ENCODE measurements at places on chromosomes 16 and 17.

GRCh38 chr17:50225701-50226240, 24.3 kb upstream of the COL1A1 start:
- DNase-seq, result no peak

DNA sequence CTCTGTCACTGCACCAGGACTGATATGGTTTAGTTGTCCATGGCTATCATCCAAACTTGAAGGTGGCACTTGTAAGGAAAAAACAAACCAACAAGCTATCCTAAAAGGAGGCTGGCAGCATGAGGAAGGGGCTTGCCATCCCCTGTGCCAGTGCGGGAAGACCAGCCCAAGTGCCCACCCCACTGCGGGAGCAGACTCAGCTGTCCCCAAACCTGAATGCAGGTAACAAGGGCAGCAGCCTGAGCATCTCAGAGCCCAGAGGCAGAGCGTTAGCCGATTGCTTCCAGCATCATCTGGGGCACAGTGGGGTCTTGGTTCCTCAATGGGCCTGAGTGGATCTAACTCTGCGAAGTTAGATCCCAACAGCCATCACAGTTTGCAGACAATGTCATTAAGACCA, 29.2 kb upstream of the C16orf78 start:
- no peak for DNase-seq

DNA sequence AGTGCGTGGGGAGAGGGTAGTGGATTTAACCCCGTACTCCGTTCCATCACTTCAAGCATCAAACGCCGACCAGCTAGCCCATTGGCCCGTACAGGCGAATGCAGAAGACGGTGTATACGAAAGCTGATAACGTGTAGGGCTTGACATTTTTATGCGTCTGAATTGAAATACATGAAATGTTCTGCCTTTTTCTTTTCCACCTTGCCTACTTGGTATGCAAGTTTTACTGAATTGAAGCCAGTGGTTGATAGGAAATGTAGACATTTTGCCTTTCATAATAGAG, 834 bp upstream of the STAT3 start:
- DNase-seq, result no peak

DNA sequence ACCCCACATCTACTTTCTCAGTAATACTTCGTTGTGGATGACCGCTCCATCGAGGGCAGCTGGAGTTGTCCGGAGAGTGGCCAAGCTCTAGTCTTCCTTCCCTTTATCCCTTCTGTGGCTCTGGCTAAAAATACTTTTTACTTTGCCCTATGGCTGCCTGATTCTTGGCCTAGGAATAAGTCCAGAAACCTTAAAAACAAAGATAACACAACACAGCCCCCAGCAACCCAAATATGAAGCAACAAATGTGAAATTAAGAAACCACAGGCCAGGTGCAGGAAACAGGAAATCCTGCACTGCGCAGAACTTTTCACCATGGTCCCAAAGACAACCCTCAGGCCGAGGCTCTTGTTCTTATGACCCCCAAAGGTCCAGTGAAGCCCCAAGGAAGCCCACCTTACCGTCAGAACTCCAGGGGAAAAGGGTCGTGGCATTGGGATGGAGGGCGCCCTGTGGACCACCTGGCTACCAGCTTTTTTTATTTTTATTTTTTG, 26.0 kb downstream of the TK2 start:
- DNase-seq, result peak; percentile 60

GRCh38 chr17:16460796-16461605, 31.0 kb downstream of the LRRC75A start:
- no peak for DNase-seq

GRCh38 chr17:57478478-57479250, 222.3 kb downstream of the MSI2 start:
- DNase-seq, result no peak

DNA sequence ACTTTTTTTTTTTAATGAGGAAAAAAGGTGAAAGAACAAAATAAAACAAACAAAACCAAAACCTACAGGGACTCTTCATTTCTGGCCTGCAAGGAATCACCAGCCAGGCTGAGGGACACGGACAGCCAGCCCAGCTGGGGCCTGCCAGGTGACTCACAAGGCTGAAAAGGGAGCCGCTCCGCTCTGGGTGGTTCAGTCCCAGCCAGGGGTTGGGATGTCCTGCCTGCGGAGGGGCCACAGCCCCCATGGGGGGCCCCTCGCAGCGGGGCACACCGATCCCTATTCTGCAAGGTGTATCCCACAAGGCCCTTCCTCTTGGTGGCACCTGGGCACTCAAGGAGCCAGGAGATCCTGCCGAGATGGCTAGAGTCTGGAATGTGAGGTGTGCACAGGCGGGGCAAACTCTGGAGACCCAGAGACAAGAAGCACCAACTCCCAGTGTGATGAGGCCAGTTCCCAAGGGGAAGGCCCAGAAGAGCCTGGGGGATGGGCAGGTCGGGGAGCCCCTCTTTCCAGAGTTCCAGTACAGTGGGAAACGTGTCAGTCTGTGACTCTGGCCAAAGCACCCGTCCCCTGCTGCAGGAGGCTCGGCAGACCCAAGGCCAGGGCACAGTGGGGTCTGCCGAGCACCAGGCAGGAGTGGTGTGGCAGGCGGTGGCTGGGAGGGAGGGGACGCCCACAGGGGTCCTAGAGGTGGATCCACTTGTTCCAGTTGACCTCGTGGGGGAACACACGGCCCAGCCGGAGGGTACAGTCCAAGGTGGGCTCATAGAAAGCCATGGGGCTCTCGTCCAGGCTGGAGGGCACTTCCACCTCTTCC, 58.9 kb downstream of the IL21R start:
- no peak for DNase-seq

- DNase-seq, result no peak
These were observed 14.0 kb downstream of the SALL1 start for GRCh38 chr16:51137097-51137496.

- no peak for DNase-seq
These were observed 118.1 kb downstream of the FTO start for GRCh38 chr16:53821957-53822625.

GRCh38 chr17:40242774-40243173, 23.7 kb downstream of the WIPF2 start:
- no peak for DNase-seq

DNA sequence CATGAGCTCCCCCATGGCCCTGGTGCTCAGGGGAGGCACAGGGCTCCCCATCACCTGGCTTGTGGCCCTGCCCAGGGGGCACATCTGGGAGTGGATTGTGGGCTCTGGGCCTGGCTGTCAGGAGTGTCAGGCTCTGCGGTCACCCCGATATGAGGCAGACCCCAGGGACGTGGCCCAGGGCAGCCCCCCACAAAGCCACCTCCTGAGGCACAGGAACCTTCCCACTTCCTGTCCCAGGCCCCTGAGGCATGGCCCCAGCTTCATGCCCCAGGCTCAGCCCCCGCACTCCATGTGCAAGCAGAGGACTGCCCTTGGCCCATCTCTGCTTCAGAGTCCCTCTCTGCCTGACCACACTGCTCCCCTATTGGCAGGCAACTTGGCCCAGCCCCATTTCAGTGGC, 160.3 kb downstream of the PCTP start:
- DNase-seq, result no peak

DNA sequence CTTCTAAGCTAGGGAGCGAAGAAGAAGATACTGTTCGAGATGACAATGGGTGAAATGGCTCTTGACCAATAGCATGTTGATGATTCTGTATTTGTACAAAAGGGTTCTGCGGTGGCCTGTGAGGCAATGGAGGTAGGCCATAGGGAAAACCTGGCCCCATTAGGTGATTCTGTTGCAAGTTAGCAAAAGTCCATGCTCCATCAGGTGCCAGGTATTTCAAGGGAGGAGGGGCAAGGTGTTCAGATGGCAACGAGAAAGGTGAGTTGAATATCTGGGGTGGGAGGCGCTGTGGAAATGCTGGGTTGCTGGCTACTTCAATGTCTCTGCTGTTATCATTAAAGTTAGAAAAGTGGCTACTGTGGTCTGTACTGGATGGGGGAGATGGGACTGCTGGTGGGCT, 62.8 kb downstream of the CACNG1 start:
- no peak for DNase-seq

GRCh38 chr16:73558219-73558618, 510.3 kb upstream of the ZFHX3 start:
- no peak for DNase-seq

GRCh38 chr16:49108611-49109010, 173.0 kb downstream of the CBLN1 start:
- no peak for DNase-seq

DNA sequence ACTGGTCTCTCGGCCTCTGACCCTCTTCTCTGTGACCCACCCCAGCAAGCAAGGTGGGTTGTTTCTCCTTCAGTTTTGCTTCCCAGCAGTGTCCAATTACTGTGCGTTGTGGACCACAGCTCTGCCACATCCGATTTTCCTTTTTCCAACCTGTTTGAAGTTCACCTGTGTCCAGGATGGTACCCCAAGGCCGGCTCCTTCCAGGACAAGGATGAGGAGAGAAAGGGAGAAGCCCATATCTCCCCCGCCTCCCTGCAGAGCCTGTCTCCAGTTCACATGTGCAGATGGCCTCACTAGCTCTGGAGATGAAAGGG, 13.5 kb downstream of the NMRAL1 start:
- DNase-seq, result no peak

- no peak for DNase-seq
These were observed 247.1 kb downstream of the UTP18 start for GRCh38 chr17:51507444-51507843.

DNA sequence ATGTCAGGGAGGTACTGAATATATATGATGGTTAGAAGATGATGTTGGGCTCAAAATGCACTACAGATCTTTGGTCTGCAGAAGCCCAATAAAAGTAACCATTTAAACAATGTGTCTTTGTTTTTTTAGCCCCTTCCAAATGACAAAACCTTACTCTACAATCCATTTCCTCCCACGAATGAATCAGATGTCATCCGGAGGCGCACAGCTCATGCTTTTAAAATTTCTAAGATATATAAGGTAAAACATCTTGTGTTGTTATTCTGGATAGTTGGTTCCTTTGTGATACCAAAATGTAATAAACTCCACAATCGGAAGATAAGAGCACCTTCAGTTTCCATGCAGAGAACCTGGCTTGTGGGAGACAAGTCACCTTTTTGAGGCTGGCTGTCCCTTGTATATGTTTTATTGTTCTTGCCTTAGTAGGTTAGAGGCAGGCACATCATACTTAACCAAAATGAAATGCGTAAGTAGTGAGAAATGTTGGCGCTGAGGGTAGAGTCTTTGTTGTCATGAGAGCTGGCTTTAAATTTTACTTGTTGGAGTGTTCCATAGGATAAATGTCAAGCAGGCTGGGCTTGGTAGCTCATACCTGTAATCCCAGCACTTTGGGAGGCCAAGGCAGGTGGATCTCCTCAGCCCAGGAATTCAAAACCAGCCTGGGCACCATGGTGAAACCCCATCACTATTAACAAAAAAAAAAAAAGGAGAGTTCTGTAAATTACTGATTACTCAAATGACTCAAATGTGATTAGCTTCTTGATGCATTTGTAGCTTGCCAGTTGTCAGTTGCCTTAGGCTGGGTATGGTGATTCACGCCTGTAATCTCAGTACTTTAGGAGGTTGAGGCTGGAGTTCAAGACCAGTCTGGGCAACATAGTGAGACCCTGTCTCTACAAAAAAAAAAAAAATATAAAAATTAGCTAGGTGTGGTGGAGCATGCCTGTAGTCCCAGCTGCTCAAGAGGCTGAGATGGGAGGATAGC, 19.7 kb upstream of the SNTB2 start:
- no peak for DNase-seq

GRCh38 chr16:4057439-4057877, 58.8 kb downstream of the ADCY9 start:
- no peak for DNase-seq

DNA sequence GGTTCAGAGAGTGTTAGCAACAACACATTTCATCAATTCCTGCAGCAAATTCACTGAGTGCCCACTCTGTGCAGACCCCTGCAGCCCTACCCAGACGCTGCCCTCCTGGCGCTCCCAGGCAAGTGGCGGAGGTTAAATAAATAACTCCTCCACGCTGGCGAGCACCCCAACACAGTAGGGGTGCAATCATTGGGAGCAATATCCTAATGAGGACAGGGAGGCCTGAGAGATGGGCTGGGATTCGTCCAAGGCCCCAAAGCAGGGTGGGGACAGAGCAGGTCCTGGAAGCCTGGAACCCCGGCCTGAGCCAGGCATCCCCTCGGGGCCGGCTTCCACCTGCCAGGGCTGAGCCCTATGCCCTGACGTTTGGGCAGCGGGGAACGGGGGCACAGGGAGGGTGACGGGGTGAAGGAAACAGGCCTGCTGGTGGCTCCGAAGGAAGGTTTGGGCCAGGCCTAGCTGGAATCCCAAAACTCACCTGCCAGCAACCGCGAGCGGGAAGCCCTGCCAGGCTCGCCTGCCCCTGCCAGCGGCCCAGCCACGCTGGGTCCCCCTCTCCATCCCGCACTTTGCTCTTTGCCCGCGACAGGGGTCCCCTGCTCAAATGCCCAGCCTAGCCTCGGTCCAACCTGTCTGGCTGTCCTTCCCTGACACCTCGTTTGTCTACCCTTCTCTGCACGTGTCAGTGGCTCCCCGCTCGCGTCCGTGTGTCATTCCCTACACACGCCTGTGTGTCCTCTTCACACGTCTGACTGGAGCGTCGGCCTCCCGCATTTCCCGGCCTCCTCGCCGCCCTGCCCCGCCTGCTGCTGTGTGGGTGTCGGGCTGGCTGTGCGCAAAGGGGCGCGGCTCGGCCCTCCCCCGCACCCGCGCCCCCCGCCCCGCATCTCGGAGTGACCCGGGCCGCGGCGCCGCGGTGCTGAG, 721 bp upstream of the BEAN1 start:
- DNase-seq, result no peak

DNA sequence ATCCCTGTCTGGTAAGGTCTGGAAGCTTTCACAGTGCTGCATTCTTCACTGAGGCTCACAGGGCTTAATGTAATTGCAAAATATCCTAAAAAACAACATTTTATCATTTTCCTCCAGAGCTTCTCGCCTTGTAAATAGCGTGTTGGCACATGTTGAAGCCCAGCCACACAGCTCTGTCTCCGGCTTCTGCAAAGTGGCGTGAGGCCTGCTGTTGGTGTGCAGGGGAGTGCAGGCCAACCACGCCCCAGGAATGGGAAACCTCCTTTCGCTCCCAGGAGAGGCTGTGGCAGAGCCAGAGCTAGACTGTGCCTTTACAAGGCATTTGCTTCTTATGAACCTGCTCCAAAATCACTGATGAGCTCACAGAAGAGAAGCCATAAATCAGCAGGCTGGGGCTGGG, 248.2 kb upstream of the MAF start:
- no peak for DNase-seq

DNA sequence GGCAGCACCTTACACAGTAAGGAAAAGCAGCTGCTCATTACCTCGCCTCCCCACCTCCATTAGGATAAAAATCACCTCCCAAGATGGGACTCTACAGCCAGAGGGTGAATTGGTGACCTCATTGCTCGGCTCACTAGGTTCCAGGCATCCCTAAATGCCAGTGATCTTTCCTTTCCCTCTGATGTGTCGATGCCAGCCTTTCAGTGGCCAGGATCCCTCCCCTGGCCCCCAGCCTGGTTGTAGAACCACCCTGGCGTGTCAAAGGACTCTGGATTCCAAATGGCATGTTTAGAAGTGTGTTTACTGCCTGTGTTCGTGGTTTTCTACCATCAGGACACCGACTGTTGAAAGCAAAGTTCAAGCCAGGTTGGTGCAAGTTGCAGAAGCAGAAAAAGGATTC, 72.1 kb upstream of the LYRM9 start:
- no peak for DNase-seq
